ENCODE measurements at places on chromosomes 12 and 14.

DNA sequence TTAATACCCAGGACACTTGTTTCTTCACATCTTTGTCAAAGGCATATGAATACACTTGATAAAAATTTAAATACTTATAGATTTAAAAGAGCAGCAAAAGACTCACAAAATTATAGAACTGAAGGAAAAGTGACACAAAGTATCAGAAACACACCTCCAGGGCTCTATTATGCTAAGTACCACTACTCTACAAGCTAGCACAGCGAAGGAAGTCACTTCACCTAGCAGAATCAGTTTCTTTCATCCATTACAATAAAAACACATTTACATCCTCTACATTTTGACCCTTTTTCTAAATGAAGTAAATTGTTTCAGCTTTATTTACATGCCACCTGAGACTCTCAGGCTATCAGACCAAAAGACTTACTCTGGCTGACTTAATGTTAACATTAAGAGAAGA is 26.6 kb upstream of the PTPRB start:
- no peak for DNase-seq

DNA sequence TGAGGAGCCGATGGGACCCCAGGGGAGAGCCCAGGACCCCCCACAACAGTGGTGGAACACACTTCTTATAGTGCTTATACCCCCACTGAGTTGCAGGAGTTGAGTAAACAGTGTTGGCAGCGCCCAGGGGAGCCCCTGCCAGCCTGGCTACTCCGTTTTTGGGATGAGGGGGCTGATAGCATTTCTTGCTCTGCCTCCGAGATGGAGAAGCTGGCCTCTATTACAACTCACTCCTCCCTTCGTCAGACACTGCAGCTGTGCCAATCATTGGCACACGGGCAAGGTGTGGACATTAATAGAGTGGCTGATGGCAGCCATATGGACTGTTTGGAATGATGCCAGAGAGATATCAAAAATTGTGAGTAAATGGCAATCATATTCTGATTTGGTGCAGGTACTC is 94.9 kb upstream of the TMPO start:
- no peak for DNase-seq

DNA sequence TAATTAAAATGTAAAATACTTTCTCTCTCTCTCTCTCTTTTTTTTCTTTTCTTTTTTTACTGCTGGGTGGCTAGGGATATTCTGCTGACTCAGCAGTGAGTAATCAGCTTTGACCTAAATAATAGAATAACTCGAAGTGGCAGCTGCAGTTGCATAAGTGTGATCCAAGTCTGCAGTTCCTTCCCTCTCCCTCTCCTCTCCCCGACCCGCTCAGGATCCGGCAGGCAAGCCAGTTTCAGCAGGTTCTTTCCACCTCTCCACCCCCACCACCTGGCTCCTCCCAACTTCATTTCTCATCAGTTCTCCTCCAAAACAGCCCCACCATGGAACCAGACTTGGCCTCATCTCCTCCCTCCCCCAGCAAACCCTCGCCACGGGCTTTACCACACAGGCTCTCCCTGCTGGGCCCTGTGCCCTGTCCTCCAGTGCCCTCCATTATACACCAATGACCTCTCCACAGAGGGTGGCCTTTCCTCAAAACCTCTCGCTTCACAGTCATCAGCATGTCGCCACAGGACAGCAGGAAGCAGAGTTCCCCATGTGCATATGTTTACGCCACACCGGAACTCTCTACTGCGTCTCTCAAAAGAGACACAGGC is 22.4 kb downstream of the SLC7A8 start:
- DNase-seq, result no peak

DNA sequence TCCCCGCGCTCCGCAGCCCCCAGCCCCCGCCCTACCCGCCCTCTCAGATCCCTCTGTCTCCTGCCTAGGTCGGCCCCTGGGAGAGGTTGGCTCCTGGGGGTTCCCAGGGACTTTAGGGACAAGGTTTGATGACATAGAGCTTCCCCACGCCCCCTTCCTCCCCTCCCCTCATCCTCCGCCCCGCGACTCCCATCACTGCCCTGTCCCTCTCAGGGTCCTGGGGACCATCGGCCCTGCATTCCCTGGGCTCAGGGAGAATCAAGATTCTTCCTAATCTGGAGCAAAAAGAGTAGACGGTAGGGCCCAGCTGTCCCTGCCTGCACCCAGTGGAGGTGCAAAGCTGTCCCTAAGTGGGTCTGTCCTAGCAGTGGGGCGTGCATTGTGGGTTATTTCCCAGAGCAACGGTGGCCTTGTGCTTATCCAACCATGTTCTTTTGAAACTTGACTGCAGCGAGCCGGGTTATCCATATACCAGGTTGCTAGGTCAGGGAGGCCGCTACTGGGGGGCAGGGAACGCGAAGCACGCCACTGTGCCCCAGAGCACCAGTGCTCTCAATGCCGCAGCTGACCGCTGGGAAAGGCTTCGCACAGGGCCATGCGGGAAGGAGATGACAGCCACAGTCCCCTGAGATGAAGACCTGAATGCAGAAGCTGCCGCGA is 124.4 kb upstream of the PRMT8 start:
- DNase-seq, result no peak

DNA sequence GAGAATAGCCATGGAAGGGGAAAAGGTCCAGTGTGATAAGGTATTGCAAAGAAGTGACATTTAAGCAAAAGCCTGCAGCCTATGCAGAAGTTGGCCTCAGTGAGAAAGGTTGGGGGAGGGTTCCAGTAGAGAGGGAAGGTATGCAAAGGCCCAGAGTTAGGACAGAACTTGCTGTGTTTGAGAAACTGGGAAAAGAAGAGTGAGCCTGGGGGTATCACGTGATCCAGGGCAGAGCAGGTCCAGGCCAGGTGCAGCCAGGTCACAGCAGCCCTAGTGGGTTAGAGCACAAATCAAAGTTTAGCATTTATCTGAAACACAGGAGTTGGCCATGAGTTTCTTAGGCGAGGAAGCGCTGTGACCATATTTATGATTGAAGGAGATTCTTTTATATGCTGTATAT is 1.6 kb downstream of the SERPINA5 start:
- no peak for DNase-seq

DNA sequence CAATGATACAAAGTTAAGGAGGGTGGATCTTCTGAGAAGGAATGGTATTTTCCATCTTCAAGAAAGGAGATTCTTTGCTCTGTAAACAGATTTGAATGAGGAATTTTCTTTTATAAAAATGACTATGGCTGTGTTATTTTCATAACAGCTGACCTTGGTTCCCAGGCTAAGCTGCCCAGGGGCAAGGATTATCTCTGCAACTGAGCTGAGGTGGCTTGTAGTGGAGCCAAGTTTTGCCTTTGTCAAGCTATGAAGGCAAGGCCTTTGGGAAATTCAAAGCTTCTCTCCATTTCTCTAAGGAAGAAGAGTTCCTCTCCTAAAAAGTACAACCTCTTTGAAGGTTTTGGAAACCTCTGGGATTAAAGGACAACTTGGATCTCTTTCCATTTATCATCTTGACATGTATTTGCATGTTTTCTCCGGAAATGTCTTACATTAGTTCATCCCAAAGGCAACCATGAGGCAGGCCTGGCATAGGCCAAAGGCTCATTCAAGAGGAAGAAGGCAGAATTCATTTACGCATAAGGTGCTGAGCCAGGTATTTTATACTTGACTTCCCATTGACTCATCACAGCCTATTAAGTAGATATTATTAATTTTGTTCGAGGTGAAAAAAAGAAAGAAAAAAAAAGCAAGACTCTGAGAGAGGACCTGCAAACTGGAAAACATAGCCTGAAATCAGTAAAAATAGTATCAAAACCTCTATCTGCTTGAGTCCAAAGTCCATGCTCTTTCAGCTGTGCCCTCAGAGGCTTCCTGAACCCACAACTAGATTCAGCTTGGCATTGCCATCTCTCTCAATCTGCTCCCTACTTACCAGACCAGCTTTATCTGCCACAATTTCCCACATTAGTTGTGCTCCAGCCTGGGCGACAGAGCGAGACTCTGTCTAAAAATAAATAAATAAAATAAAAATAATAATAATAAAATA is 24.0 kb upstream of the CKAP4 start:
- no peak for DNase-seq

DNA sequence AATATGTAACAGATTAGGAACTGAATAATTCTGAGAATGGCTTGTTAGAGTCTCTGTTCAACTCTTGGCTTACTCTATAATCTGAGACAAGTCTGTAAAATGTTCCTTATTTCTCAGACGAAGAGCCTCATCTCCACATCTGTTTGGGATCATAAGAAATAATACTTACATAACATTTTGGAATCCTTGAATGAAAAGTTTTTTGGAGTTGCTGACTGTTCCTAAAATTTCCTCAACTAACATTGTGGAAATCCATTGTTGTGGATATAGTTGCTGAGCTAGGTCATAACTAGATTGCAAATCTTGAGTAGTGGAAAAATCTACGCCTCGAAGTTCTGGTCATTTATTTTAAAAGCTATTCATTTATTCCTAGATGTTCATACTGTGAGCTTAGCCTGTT is 402.9 kb downstream of the ZFP36L1 start:
- no peak for DNase-seq

DNA sequence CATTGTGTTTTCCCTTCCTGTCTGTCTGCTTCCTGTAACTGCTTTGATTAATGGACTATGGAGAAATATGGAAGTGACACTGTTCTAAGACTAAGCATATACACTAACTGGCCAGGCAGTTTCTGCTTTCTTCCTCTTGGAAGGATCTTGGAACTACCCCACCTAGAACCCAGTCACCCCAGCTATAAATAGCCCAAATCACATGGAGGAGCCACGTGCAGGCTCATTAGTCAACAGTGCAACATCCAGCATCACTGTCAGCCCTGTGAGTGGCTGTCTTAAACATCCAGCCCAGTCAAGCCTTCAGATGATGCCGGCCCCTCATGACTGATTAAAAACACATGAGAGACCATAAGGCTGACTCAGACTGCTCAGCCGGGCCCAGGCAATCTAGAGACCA is 39.2 kb downstream of the BCAT1 start:
- DNase-seq, result no peak

DNA sequence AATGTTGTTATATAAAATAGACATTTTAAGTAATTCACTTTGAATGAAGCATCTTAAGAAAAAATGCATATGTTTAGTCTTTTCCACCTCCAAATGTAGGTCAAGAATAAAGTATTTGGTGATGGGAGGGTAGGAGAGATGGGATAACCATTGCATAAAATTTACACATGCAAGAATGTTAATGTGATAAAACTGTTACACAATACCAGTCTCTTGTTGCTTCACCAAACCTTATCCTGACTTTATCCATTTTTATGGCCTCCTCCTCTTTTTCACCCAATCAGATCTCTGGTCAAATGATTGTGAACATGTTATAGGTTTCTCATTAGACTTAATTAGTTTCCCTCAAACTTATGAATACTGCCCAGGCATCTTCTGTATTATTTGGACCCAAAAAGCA is 994.5 kb upstream of the FLRT2 start:
- no peak for DNase-seq

DNA sequence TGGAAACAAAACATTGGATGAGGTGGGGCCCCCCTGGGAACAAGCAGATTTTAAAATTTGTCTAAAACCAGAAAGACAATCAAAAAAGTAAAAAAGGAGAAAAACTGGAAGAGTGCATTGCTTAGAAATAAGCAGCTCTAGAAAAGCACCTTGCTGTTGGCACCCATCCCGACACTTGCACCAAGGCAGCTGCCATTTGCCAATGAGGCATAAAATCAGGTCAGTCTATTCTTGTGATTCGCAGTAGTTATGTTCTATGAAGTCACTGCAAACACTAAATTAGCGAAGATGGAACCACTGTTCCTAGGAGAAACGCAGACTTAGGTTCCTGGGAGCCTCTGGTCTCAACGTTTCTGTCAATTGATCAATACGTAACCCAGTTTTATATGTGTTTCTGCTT is 16.2 kb downstream of the VPS33A start:
- DNase-seq, result no peak

GRCh38 chr12:12800406-12801180 is 12.6 kb upstream of the DDX47 start:
- no peak for DNase-seq

DNA sequence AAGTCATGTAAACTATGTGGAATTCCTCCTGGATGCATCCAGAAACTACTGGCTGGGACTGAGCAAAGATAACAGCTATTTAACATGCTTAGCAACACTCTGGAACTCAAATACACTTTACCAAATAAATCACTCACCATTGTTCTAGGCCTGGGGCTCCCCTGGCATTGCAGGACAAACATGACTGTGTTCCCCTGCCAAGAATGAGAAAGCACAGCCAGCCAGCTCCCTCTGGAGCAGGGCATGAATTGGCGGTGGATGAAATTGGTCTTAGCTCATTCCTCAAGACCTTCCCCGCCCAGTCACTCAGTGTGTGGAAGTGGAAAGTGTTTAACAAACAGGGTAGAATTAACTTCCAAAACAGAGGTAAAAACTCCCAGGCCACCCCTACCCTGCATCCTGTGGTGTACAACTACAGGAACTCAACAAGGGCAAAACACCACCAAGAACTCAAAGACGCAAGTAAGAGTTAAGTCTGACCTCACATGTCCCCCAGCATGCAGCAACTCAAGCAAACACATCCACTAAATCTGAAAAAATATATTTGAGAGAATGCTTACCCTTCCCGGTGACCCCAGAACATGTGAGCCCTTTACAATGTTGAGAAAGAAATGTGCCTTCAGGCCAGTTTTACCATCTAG is 58.4 kb upstream of the BDKRB2 start:
- no peak for DNase-seq

- DNase-seq, result no peak
Measured at GRCh38 chr12:56010111-56010570, 10.7 kb upstream of the IKZF4 start.
